Stimulated activated CD4-positive, alpha-beta T cell treated with anti-CD3 and anti-CD28 coated beads, TNF-alpha, amount 100 ng/mL, for 48 hours (primary cell): ENCODE measurements at places on chromosomes 7 and 10.

DNA sequence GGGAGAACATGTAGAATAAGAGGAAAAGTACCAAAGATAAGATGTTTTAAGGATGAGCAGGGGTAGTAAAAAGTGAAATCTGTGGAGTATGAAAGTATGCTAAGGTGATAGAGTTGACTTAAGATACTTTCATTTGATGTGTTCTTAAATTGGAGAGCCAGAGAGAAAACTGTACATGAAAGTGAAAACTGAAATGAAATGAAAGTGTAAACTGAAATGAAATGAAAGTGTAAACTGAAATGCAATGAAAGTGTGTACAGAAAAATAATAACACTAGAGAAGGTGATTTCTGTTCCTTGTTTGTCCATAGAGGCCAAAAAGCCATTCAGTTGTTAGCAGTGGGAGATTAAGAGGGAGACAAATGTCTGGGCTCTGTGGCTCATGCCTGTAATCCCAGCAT is 17.5 kb downstream of the AHR start:
- DNase-seq, result no peak

GRCh38 chr7:12360948-12361347 is 42.7 kb downstream of the VWDE start:
- DNase-seq, result no peak

DNA sequence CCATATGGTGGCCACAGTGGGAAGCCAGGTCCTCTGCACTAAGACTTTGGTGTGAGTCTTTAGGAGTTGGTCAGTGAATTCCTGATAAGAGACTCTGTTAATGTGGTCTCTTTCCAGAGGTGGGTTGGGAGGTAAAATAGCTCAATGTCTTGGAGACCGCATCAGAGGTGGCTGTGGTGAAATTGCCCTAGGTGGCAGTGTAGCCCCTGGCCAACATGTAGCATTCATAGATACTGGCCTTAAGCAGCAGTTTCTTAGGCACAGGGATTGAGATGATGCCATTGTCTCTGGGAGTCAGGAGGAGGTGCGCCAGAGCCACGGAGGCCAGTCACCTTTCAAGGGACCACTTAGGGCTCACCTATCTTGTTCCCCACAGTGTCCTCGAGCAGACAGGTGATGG is 202.8 kb downstream of the CREB5 start:
- no peak for DNase-seq

DNA sequence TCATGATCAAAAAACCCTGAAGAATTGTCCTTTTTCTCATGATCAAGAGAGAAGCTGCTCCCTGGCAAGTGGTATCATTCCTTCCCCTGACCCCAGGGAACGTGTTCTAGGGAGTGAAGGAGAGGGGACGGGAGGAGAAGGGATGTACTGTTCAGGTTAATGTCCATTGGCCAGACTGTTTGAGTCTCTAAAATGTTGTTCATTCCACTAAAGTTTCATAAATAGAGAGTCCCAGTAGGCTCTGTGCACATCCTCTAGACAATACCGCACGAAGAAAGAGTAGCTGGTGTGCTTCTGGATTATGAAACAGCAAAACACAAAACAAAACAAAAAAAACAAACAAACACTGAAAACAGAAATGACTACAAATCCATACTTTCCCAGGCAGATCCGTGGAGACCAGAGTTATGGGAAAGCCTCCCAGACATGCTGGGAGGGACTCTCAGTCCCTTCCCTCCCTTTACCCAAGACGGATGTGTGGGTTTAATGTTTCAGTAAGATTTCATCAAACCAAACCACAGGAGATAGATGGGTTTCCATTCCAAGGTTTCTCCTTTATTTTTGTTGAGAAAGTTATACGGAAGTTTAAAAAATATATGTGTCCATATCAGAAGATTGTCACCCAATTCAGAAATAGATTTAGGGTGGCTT is 66.5 kb upstream of the TNS3 start:
- DNase-seq, result no peak

GRCh38 chr7:88395715-88396114 is 89.0 kb upstream of the STEAP4 start:
- no peak for DNase-seq

- no peak for DNase-seq
Measured at GRCh38 chr7:73919694-73920375, 58.9 kb downstream of the TMEM270 start.

DNA sequence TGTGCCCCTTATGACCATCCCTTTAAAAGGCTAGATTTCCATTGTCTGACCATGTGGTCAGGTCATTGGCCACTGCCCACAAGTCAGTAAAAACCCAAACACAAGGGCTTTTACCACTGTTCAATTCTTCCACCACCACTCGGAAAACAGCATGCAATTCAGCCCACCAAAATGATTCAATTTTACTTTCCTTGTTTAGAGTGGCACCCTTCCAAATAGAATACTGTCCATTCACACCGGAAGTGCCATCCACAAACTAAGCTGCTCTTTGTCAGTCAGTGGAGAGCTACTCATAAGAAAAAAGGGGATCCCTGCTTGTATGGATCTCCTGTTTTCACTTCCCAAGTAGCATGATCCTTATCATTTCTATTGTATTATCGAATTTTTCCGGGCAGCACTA is 350.7 kb upstream of the MBL2 start:
- no peak for DNase-seq

DNA sequence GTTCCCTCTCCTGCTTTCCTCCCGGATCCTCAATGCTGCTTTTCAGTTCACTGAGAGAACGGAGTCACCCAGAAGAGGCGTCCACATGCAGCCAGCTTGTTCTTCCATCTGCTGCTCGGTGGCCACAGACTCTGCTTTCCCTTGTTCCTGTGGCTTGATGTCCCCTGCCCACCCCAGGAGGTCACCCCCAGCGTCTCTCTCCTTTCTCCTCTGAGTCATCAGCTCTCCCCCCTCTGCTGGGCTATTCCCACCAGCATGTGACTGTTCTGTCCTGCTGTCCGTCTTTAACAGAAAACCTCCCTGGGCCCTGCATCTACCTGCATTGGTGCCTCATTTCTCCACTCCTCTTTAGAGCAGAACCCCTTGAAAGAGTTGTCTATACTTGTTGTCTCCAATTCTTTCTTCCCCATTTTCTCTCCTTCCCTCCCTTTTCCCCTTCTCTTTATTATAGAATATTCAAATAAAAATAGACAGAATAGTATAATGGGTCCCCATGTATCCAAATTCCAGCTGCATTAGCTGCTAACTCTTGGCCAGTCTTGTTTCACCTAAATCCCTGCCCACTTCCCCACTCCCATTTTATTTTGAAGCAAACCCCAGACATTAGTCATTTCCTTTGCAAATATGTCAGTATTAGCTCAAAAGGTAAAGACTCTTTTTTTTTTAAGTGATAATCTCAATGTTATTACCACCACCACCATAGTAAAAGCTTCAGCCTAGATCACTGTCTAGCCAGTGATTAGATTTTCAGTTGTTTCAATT is 4.1 kb downstream of the ZNF282 start:
- no peak for DNase-seq

DNA sequence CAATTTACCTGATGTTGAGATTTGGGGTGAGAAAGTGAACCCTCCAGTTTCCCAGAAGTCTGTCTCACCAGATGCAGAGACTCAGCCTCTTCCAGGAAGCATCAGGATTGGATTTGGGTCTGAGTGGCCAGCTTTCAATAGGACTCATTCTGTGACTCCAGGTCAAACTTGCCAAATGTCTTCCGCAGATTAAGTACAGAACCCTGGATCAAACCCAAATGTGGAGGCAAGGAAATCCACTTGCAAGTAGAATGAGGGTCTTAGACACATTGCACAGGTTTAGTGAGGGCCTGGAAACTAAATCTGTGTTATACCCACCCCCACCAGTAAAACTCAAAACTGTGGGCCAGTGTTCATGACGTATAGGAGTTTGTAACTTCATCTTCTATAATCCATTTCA is 372.2 kb upstream of the MGMT start:
- DNase-seq, result no peak

DNA sequence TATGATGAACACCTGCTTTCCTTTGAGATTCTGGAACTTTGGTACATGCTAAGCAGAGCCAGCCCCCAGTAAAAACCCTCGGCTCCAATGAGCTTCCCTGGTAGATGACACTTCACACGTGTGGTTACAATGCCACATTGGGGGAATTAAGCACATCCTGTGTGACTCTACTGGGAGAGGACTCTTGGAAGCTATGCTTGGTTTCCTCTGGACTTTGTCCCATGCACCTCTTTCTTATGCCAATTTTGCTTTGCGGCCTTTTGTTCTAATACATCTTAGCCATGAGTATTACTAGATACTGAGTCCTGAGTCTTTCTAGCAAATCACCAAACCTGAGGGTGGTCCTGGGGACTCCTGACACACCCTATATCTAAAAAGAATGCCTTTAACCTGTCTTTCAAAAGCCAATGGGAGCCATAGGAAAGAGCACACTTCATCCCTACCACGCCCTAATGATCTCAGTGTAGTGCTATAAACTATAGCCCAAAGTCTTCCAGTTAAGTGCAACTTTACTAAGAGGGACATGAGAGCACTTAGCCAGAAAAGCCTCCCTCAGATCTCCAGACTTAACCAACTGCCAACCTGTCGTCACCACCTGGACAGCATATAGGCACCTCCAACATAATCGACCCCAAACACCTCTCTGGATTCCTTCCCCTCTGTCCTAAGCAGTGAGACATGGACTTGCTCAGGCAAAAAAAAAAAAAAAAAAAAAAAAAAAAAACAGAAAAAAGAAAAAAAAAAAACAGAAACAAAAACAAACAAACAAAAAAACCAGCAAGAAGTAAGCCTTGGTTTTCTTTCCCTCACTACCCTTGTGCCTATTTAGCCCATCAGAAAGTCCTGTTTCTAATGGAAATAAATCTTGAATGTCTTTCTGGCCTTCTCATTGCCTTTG is 37.4 kb downstream of the CCDC6 start:
- DNase-seq, result no peak

- no peak for DNase-seq
Measured at GRCh38 chr10:50464004-50464409, 159.7 kb downstream of the SGMS1 start.

DNA sequence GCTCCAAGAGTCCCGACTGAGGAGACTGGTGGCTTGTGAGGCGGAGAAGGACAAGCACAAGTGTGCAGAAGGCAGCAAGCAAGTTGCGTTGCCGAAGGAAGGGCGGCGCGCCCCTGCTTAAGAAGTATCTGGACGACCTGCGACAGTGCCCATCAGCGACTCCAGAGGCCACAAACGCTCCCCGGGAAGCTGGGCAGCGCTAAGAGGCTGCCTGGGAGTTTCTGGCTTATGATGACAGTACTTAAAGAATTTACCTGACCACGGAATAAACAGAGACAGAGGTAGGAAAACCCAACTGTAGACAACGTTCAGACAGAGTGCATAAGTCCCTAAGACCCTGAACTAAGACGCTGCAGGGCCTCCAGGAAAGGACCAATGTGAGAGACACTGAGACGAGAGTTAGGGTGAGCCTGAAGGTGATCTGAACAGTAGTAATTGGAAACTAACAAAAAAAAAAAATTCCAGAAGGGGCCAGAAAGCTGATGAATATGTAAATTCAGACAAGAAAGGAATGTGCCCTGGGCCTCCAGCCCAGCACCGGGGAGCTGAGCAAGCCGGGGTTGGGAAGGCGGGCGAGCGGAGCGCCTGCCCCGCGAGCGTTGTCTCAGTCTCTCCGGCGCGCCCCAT is 1.0 kb downstream of the OSBPL3 start:
- DNase-seq, result no peak

DNA sequence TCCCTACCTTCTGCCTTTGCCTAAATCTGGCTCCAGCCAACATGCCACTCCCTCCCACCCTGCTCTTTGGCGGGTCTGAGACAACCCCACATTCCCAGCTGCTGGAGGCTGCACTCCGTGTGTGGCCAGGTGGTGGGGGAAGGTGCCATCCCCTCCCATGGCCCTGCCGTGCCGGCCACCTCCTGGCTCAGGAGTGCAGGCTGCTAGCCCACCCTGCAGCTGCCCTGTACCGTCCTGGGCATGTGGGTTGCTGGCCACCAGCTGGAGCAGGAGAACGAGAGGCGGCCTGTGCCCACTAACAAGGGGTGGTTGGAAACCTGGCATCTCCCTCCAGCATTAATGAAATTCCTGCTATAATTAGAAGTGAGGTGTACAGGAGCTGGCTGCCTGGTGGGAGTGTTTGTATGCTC is 97.6 kb downstream of the ZMIZ1 start:
- DNase-seq, result no peak
